AG04450 (cell line): ENCODE measurements at places on chromosomes 5 and 9.

DNA sequence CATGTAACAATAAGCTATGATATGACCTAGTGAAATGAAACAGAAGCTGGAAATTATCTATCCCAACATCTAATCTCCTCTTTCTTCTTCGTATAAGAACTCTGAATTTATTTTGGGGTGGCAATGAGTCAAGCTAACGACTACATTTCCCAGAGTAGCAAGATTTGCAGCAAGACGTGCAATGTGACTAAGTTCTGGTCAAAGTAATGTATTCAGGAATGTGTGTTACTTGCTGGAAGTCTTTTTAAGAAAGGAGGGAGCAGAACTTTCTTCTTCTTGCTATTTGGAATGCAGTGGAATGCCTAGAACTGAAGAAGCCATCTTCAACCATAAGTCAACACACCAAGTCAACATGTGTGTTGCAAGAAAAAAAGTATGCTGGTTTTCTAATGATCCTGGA lies 406.6 kb upstream of the MEF2C start:
- DNase-seq = no peak

DNA sequence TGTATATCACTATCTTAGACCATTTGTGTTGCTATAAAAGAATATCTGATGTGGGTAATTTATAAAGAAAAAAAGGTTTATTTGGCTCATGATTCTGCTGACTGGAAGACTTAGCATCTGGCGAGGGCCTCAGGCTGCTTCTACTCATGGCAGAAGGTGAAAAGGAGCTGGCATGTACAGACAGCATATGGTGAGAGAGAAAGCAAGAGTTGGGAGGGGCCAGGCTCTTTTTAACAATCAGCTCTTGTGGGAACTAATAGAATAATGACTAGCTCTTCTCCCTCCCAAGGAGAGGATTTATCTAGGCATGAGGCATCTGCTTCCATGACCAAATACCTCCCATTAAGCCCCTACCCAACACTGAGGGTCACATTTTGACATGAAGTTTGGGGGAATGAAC lies 130.2 kb upstream of the SV2C start:
- no peak for DNase-seq

DNA sequence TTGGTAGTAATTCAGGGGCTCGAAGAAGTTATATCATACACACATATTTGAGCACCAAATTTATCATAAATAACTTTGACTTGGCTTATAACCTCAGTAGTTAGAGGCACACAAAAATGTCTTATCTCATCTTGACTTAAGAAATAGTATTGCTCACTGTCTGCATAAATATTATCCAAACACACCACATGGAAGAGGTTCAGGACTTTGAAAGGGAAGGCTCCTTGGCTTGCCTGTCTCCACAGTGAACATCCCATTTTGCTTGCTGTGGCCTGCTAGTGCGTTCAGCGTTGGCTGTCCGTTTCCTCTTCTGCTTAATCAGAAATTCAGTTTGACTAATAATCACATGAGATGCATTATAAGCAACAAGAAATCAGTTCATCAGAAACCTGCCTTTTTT lies 13.9 kb downstream of the GRXCR2 start:
- no peak for DNase-seq

DNA sequence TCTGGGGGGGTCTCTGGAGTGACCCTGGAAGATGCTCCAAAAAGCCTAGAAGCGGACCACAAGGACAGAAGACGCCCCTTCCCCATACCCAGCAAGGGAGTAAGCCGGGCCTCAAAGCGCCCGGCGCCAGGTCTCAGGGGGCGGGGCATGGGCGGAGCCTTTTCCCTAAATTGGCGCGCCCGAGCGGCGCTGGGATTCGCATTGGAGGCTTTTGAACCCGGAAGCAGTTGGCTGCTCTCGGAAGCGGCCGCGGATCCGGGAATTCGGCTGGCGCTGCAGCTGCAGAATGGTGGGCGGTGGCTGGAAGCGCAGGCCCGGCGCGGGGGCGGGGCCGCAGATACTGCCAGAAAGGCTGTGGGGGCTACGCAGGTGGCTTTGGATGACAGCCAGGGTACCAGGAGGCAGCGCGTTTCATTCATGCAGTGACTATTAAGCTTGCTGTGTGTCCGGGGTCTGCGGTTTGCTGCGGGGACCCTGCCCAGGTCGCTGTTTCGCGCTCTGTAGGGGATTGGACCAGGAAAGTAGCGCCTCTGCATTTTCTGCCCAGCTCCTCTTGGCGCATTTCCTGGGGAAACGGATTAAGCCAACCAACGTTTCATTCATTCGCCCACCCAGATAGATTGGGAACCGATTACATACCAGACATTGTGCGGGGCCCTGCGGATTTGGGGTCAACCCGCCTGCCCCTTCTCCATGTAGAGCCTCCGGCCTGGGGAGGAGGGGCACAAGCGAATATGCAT lies 83.0 kb upstream of the FREM1 start:
- DNase-seq = no peak

- DNase-seq = no peak
Measured at GRCh38 chr9:34994260-34994899, 4.8 kb downstream of the DNAJB5 start.

- peak; percentile 46 for DNase-seq
Measured at GRCh38 chr5:69334793-69335268, 2.2 kb upstream of the CCDC125 start.

DNA sequence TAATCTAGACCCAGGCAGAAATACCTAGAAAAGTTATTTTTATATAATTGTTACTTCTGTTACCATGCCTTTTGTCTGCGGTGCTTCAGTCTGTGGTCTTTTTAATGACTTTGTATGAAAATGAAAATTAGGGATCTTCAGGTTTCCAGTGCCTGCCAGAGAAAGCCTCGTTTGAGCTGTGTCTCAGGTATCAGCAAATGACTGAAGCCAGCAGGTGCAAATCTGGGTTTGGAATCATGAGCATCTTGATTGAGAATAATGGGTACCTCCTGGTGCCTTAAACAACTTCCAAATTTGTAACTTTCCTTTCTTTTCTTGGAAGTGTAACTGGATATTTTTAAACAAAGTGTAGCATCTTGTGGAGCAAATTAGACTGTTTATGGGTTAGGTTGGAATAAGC lies 4.3 kb downstream of the ZBTB34 start:
- DNase-seq = no peak

- DNase-seq = no peak
Measured at GRCh38 chr5:146751054-146751453, 127.5 kb downstream of the PPP2R2B start.

DNA sequence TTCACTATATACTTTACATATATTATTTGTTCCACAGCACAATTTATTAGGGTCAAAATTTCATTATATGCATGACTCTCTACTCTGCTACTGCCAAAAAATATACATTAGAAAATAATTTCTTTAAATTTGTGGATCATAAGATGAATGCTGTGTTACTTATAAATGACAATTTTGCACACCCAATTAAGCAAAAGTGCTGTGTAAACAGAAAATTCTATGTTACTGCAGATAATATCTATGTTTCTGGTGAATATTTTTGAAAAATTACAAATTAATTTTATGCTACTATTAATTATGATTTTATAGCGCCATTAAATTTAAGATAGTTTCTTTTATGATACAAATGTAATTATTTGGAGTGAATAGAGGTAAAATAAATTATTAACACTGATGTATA lies 59.8 kb upstream of the GABRA6 start:
- DNase-seq = no peak

GRCh38 chr5:83568186-83568585 lies 96.6 kb downstream of the VCAN start:
- DNase-seq = peak; percentile 70

DNA sequence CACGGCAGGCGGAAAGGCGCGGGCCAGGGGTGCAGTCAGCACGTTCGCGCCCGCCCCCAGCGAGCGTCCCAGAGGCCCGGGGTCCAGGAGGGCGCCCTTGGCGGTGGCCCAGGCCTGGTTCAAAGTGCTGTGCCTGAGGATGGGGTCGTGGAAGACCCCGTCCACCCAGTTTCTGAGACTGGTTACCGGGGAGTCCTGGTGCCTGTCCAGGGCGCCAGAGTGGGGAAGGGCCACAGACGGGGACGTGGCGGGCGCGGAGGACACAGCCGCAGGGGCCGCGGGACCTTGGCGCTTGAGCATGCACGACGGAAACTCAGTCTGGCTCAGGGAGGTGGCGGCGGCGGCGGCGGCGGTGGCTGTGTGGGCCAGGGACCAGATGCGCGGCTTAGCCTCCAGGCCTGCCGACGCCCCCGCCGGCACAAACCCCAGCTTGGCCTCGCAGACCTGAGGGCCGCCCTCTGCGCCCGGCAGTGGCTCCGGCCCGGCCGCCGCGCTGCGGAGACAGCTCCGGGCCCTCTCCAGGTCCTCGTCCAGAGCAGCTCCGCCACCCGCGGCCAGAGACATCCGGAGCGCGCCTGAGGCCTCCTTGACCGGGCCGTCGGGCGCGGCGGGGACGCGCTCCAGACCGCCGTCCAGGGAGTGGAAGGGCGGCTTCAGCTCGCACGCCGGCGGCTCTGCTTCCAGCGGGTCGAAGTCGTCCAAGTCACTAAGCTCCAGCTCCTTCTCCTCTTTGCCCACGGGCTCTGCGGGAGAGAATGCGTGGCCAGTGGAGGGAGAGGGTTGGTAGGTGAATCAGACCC lies 4.5 kb downstream of the IRX4 start:
- DNase-seq = no peak

DNA sequence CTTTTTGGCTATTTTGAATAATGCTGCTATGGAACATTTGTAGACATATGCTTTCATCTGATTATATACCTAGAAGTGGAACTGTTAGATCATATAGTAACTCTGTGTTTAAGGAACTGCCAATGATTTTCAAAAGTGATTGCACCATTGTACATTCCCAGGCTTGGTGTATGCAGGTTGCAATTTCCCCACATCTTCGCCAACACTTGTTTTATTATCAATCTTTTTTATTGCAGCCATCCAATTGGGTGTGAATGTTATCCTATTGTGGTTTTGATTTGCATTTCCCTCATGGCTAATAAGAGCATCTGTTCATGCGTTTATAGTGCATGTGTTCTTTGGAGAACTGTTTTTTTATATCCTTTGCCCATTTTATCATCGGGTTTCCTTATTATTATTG lies 81.3 kb downstream of the PLAC8L1 start:
- no peak for DNase-seq

DNA sequence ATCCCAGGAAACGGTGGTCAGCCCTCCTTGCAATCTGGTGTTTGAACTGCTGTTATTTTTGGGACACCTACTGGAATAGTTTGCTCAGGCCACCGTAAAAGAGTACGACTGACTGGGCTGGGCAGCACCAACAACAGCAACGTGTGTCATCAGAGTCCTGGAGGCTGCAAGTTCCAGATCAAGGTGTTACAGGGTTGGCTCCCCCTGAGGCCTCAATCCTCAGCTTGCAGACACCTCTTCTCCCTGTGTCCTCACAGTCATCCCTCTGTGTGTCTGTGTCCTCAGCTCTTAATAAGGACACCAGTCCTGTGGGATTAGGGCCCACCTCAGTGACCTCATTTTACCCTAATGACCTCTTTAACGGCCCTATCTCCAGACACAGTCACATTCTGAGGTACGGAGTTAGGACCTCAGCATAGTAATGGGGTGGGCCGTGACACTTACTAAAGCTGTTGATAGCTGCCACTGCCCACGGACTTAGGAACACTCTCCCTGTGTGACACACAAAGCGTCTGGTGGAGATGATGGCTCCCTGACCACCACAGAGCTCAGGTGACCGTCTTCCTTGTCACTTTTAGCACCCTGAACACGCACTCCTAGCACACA lies 16.8 kb downstream of the GLT6D1 start:
- no peak for DNase-seq

GRCh38 chr5:23840083-23840482 lies 332.7 kb downstream of the PRDM9 start:
- no peak for DNase-seq

GRCh38 chr9:110604171-110604601 lies 24.6 kb upstream of the SVEP1 start:
- no peak for DNase-seq

DNA sequence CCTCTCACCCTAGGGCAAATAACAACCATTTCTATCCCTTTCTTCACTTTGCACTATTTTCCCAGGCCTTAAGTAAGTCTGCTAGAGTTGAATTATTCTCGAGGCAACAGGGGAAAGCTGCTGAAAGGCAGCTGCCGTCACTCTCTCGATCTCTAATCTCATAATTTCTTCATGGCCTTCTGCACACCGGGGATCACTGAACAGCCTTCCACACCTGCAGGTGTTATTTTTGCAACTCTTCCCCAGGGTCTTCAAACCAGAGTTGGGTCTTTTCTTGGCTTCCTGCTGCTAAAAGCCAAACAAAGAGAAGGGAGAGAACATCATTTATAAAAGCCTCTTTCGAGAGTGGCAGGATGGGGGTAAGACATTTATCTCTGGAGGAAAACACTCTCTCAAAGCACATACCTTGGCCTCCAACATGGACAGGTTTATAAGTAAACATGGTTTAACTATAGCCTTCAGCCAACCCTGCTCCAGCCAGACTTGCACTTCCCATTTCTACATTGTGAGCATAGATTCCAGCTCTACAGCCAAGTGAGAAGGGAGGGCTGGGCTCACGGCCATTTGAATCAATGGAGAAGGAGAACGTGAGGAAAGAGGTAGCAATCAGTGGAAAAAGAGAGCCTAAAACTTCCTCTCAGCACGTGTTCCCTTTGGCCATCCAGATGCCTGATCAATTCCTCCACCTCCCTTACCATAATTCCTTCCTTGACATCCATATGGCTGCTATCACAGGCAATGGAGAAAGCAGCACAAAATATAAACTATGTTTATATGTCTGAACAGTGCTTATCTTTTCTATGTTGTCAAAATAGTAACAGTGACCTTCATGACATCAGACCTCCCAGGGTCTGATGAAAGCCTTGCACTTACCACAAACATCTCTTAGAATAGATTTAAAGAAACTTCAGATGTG lies 464.9 kb downstream of the TLE1 start:
- no peak for DNase-seq

DNA sequence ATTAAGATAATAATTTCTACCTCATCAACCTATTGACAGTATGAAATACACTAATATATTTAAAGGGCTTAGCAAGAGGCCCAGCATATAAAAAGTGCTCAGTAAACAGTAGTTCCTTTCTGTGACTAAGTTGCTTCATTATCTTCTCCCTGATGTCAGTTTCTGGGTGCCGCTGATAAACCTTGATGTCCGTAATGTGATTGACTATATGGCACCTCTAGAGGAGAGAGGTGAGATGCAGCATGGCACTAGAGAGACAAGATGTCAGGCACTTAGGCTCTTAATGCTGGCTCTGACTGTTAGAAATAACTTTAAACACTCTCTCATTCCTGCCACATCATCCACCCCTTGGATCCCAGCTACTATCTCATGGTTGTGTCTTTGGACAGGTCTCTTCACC lies 455.9 kb upstream of the KLF4 start:
- DNase-seq = no peak

DNA sequence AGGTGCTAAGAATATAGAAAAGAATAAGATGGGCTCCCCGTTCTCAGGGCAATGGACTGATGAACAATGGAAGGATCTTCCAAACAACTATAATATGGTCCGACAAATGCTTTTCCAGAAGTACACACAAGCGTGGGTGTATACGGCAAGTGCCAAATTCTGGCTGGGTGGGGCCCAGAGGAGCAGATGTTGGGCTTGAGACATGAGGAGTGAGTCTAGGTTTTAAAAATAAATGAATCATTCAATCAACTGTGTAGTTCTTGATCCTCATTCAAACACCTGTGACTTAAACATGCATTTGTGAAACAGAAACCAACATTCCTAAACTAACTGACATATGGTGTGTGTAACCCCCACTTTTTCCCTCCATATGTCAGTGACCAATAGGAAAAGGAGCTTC lies 47.9 kb downstream of the MFAP3 start:
- DNase-seq = no peak

- peak; percentile 96 for DNase-seq
Measured at GRCh38 chr5:57441557-57441956, 41.1 kb downstream of the ACTBL2 start.
